ENCODE measurements at places on chromosomes 6 and 20. TPM values are rescaled to one million over a fixed set of nuclear protein-coding genes. Genes with fewer than 3 reads are reported as not detected.

GRCh38 chr6:149755300-149756260 lies 6.0 kb downstream of the PCMT1 start:
- DNase-seq: no peak

GRCh38 chr20:768426-768978 lies at the start of gene SLC52A3:
SLC52A3 (minus strand) TSS chr20:768500; CDS start chr20:765774, 2,726 bp downstream.
- peak; percentile 60 for DNase-seq

- DNase-seq: no peak
These were observed 168.4 kb downstream of the CARMIL1 start for GRCh38 chr6:25447570-25447929.

DNA sequence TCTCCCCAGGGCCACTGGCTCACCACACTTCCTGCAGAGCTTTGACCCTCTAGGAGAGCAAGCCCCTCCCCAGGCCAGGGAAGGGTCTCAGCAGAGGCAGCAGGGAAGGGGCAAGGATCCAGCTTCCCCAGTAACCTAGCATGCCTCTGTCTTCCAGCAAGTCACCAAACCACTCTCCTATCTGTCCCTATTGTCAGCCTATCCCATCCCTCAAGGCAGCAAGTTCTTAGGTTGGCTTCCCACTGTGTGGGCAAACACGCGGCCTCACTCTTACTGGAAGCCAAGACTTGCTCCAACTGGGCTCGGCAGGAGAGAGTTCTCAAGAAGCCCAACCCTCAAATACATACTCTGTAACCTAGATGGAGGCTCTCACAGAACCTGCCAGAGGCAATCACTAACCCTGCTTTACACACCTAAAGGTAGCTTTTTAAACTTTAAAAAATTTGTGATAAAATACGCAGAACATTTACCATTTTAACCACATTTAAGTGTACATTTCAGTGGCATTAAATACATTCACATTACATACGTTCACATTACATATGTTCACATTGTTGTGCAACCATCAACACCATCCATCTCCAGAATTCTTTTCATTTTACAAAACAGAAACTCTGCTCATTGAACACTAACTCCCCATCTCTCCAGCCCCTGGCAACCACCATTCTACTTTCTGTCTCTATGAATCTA lies 58.5 kb downstream of the MRPL14 start:
- DNase-seq: no peak

The LAMP5 gene
- not detected for total RNA-seq

GRCh38 chr6:136846046-136846445 lies 23.7 kb downstream of the PEX7 start:
- DNase-seq: peak; percentile 85

- DNase-seq: no peak
These were observed 87.9 kb upstream of the BEND6 start for GRCh38 chr6:56866917-56867522.

The RAET1E gene
- not detected for total RNA-seq

The VIP gene
- not detected for total RNA-seq

The SLC22A7 gene
- not detected for total RNA-seq

DNA sequence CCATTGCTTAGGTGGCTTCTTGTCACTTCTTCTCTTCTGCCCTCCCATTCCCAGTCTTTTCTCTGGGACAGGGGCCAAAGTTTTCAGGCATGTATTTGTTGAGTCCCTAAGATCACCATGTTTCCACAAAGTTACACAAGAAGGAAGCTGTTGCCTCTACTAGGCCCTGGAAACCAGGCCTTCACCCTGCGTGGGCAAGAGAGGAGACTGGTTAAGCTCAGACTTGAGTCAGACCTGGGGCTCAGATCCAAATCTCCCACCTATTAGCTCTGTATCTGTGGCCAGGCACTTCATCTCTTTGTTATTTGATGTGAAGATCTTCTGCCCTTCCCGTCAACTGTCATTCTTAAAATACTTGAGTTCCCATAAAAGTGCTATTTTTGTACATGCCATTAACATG lies 154.6 kb downstream of the SASH1 start:
- DNase-seq: no peak

GRCh38 chr20:53081916-53082863 lies 110.0 kb downstream of the TSHZ2 start:
- no peak for DNase-seq

The HLA-DMA gene
- 325 TPM for total RNA-seq

- DNase-seq: no peak
These were observed 68.2 kb downstream of the FAM217A start for GRCh38 chr6:4010689-4011090.

- no peak for DNase-seq
These were observed 57.3 kb upstream of the MLIP start for GRCh38 chr6:54053881-54054391.

The HLA-G gene
- not detected for total RNA-seq

DNA sequence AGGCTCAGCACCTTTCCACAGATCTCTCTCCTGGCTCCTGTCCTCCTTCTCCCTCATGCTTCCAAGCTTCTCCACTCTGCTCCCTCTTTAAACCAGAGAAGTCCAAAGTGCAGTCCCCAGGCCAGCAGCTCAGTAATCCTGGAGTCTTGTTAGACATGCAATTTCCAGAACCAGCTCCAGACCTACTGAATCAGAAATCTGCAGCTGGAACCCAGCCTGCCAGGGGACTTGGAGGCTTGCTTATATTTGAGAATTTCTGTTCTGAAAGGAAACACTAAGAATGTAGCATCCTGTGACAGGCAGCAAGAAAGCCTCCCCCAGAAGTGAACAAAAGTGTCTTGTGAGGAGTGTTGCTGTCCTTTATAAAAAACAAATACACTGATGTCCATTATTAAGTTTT lies 438.1 kb downstream of the BCKDHB start:
- DNase-seq: no peak

DNA sequence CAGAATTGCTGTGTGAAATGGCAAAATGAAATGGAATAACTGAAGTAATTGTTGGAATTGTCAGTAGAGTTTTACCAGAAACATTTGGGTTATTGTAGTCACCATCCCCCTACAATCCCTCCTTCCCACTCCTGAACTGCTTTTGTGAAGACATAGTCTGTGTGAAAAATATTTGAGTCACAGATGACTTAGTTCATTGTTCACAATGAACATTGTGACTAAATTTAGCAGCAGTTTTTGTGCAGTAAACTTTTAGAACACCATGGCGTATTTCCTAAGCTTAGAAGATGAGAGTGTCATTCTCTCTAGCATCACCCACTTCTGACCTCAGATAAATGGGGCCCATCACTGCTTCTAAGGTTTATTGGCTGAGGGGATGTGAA lies 11.0 kb downstream of the OTOR start:
- DNase-seq: no peak

- no peak for DNase-seq
These were observed 18.7 kb downstream of the TFEB start for GRCh38 chr6:41716516-41717391.

GRCh38 chr20:39829661-39830060 lies 859.4 kb downstream of the MAFB start:
- peak; percentile 75 for DNase-seq

DNA sequence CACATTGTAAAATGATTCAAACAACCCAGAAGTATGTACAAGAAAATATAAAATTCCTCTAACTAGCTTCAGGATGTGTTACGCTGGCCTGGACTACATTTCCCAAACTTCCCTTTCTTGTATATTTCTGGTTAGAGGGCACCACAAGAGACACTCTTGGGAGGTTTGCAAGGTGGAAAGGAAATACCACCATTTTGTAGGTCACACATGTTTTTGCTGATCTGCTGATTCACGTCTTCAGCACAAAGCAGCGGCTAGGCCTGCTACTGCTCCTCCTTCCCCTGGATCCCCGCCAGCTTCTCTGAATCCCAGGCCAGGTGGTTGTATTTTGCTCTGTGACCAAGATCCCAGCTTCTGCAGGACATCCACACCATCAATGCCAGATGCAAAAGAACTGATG lies 104.2 kb downstream of the AGPAT4 start:
- DNase-seq: peak; percentile 90

- DNase-seq: no peak
These were observed 5.9 kb upstream of the BCAS1 start for GRCh38 chr20:54076259-54076658.

DNA sequence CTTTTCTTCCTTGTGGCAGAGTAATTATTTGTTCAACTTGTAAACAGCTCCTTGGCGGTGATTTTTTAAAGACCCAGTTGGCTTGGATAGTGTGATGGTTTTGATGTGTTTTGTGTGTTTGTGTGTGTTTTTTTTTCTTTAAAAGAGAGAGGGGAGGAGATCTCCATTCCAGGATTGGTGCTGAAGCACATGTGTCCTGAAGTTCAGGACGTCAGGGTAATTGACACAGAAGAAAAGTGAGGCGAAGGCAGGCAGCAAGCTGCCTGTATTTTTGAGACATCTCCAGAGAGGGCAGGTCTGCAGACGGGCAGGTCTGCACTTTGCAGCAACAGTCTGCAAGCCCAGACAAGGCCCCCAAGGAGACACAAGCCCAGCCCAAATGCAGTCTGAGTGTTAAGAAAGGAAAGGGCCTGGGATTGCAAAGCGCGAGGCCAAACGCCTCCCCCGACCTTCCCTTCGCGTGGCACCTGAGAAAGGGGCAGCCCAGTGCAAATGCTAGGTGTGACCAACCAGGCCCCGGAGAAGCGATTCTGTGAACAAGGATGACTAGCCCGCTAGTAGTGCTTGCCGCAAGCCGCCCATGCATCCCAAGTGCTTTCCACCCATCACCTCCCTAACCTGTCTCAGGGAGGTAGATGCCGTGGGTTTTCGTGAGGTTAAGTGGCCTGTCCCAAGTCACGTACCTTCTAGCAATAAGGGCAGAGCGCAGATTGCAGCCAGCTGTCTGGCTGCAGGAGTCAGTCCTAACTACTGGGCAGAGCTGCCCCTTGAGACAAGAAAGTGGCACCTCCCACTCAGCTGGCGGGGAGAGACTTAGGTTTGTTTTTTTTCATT lies 230.5 kb downstream of the ZMYND8 start:
- DNase-seq: no peak

The CFB gene
- total RNA-seq: 0.22 TPM

- no peak for DNase-seq
These were observed 444.7 kb upstream of the MAP3K7 start for GRCh38 chr6:91031581-91031980.

The DTD1 gene
- total RNA-seq: 84.9 TPM

DNA sequence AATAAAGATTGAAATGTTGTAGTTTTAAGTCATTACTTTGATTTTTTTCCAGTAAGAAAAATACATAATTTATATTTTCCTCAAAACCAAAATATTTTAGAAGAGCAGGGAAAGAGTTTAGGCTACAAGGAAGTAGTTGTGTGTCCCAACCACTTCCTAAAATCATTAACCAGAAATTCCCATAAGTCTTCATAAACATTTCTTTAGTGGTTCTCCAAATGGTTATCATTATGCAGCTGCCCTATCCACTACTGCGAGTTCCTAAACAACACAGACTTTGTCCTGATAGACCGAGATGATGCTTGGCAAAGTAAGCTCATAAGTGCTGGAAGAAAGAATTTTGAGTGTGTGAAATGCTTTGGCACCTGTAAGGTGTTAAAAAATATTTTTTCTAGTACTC lies 93.6 kb downstream of the ARMC2 start:
- no peak for DNase-seq

DNA sequence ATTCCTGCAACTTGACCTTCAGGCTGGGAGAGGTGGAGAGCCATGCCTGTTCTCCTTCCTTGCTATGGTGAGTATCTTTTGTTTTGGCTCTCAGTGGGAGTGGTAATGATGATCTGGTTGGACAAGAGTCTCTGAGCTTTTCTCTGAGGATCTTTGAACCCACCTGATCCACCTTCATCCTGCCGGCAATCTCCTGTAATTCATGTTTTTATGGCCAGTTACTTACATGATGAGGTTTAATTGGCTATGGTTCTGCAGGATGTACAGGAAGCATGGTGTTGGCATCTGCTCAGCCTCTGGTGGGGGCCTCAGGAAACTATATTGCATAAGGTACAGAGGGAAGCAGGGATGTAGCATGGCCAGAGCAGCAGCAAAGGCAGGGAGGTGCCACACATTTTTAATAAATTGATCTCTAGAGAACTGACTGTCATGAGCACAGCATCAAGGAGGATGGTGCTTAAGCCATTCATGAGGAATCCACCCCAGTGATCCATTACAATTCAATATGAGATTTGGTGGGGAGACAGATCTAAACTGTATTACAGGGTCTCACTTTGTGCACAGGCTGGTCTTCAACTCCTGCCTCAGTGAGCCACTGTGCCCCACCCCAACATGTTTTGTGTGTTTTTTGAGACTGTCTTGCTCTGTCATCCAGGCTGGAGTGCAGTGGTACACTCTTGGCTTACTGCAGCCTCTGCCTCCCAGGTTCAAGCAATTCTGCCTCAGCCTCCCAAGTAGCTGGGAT lies 10.0 kb downstream of the HSPA1B start:
- no peak for DNase-seq
